ENCODE measurements at places on chromosomes 3 and 15.
A peak's percentile ranks its signal among the peaks of the same experiment; 100 is the strongest.

GRCh38 chr15:39159833-39160232 is 421.0 kb upstream of the THBS1 start:
- DNase-seq = no peak

- DNase-seq = no peak
Observed at GRCh38 chr3:86938416-86939105, 52.4 kb downstream of the VGLL3 start.

- DNase-seq = no peak
Observed at GRCh38 chr3:139248593-139249255, 95.1 kb upstream of the MRPS22 start.

- no peak for DNase-seq
Observed at GRCh38 chr3:53022647-53023046, 23.2 kb downstream of the SFMBT1 start.

DNA sequence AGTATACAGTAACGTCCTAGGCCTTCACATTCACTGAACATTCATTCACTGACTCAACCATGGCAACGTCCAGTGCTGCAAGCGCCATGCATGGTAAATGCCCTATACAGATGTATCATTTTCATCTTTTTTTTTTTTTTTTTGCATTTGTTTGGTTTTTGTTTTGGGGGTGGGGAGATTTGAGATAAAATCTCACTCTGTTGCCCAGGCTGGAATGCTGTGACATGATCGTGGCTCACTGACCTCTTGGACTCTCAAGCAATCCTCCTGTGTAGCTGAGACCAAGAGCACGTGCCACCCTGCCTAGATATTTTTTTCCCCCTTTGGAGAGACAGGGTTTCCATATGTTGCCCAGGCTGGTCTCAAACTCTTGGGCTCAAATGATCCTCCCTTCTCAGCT is 37.4 kb downstream of the SUSD5 start:
- no peak for DNase-seq

DNA sequence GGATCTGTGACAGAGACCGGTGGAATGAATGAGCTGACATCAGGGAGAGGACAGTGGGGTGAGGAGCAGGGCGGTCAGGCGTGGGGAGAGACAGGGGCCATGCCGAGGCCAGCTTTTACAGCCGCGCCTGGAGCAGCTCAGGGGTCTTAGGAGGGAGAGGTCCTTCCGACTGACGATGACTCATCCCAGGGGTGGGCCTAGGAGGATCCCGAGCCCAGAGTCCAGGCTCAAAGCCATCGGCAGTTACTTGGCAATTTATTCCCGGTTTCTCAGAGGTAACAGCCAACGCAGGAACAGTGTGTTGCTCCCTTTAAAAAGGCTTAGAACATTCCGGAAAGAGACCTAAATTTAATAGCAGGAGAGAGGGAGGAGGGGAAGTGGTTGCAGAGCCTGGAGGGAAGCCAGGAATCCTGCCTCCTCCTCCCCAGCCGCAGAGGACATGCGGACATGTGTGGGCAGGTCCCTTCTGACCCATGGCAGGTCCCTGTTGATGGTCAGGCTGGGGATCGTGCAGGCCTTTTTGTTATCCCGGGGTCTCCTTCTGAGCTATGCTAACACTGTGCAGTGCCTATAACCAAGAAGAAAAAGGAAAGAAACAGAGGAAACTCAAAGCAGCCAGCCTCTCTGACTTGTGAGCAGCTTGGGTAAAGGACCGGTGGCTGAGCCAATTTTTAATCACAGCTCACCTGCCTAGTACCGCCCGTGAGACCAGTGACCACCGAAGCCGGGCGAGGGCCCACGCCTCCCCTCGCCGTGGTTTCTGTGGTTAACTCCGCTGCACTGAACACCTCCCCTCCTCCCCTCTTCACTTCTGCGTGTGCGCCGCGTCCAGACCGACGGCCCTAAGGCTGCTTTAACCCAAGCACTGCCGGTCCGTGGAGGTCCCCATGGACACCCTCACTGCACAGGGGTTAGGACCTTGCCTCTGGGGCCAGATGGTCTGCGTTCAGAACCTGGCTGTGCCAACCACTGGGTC is 392.4 kb upstream of the PROK2 start:
- no peak for DNase-seq

DNA sequence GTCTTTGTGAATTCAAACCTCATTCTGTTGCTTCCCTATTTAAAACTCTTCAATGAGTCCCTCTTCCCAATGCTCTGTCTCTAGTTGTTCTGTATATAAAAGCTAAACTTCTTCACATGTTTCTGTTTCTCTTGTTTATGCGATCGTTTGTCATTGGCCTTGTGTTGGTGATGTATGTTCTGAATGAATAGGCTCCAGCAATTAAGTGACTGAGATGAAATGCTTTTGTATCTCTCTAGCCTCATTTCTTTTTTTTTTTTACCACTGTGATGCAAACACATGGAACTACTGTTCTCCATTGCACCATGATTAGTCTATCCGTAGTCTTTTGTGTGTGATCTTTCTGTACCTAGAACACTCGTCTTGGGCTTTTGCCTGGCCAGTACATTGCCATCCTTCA is 380.5 kb upstream of the TPRG1 start:
- no peak for DNase-seq

DNA sequence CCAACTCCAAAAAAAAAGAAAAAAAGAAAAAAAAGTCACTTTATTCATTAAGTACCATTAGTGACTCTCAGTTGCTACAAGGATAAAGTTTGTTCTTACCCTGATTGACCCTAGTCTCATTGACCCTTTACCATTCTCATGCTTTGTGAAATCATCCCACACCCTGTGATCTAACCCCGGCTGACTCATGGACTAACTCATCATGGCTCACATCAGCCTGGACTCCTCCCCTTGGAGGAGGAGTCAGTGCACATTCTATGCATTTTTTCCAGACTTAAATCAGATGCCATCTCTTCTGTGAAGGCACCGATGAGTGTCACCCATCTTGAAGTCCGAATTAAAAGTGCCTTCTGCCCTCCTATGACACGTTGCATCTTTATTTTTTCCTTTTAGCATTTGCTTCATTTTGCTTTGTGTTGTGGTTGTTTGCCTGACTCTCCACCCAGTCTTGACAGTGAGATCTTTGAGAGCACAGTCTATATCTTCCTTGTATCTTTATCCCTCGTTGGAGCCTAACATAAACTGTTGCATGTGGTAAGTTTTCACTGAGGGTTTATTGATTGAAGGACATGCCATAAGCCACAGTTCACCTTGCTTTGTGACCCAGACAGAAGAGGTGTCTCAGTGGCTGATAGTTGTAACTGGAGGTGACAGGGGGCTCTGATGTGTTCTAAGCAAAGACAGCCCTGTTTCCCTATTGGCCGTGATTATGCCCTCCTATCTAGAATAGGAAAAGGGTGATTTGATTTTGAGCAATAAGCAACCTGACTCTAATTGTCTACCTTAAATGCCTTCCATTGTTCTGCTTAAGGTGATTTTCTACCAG is 72.1 kb downstream of the IL1RAP start:
- DNase-seq = no peak

GRCh38 chr15:79609506-79609905 is 177.4 kb downstream of the MINAR1 start:
- DNase-seq = no peak

DNA sequence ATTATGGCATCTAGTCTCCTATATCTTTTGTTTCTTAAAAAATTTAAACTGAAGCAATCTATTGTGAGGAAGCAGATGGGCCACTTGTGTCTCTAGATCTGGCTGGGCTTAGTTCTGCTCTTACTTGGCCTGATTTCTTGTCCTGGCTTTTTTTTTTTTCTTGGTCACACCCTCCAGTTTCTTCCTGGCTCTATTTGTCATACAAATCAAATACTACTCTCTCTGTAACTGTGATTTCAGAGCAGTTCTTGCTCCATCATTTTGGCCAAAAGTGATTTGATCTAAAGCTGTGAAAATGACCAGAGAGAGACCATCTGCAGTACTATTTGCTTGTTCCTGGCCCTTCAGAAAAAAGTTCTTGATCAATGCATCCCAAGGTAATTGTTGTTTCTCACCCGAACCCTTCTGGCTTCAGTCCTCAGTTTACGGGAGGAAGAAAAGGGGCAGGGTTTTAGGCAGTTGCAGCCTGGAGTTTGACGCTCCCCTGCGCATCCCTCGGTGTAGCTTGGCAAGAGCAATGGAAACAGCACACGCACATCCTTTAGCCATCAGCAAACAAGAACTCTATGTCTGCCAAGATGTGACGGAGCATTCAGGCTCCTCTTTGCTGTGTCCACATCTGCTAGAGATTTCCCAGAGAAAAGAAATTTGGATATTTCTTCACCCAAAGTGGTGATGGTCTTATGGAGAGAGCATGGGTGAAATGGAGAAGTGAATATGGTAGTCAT is 31.6 kb downstream of the CHST2 start:
- DNase-seq = no peak

GRCh38 chr15:89338036-89338435 is 3.4 kb upstream of the POLG start:
- no peak for DNase-seq

DNA sequence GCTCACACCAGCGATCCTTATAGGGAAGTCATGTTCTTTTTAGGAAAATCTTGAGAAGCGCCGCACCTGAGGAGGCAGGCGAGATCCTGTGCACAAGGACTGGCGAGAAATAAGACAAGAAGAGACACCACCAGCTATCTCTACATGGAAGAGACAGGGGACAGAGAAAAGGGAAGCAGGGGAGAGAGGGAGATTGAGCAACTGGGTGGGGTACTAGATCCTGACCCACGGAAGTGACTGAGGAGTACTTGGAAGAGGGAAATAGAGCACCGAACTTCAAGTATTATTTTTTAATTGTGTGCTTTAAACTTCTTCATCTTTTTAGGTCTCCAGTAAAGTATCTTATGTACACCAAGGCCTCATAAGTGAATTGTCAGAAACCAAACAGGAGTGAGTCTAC is 742.0 kb upstream of the LMCD1 start:
- no peak for DNase-seq

GRCh38 chr3:16079519-16079918 is 95.0 kb upstream of the GALNT15 start:
- DNase-seq = no peak

GRCh38 chr3:21531909-21532308 is 219.1 kb downstream of the ZNF385D start:
- DNase-seq = no peak

- DNase-seq = no peak
Observed at GRCh38 chr3:8103954-8104353, 397.7 kb upstream of the LMCD1 start.

GRCh38 chr3:12659316-12660015 is 4.5 kb downstream of the RAF1 start:
- no peak for DNase-seq

DNA sequence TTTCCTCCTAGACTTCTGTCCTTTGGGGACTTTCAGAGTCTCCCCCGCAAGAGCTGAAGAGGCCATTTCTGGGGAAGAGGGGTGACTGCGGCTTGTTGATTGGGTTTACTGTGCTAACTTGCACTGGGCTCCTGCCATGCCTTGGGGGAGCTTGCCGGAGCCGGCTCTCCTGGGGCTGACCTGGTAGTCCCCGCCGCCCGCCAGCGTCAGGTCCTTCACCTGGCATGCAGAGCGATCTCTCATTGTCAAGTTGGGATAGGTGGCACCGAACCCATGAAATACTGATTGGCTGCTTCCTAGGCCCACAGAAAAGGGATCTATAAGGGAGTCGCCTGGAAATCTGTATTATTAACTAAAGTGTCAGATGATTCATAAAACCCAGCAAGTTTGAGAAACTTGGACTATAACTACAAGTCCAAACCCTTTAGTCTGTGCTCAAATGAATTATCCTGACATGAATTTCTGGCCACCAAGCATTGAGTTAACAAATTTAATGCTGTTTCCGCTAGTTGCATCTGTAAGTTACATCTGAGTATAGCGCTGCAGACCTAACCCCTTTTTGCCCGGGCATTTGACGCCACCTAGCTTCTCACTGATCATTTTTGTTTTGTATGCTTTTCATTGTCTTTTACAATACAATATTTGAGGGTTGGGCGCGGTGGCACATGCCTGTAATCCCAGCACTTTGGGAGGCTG is 607 bp upstream of the IMP3 start:
- DNase-seq = peak; percentile 19

GRCh38 chr3:179196700-179197099 is 48.5 kb downstream of the PIK3CA start:
- no peak for DNase-seq

DNA sequence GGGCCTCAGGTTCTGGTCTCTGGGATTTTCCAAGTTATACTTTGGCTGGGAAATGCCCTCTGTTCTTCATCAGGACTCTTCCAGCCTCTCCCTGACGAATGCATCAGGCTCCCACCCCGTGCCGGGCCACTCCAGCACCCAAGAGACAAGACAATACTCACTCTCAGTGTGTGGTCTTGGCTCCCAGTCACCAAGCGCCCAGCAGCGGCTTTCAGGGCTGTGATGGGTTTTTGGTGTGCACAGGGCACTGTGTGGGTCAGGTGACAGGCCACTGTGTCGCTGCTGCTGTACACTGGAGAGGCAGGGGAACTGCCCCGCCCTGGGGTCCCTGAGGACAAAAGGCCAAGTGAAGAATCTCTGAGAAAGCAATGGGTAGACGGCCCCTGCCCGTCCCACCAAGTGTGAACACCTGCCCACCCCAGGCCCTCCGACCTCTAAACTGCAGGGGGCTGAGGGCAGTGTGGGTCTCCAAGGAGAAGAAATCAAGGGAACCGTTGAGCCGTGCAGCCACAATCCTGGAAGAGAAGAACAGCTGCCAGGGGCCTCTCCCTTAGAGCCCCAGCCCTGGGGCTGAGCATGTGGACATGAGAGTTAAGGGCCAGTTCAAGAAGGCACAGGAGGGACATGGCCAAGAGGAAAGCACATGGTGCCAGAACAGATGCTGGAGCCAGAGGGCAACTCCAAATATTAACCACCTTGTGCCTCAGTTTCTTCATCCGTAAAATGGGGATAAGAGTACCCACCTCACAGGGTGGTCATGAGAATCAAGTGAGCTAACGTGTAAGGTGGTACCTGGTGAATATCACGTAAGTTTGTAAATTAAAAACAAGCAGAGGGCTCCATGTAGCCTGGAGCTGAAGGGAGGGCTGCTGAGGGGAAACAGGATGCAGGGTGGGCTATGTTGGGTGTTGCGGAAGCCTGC is 34.1 kb downstream of the PTPN23 start:
- DNase-seq = no peak

DNA sequence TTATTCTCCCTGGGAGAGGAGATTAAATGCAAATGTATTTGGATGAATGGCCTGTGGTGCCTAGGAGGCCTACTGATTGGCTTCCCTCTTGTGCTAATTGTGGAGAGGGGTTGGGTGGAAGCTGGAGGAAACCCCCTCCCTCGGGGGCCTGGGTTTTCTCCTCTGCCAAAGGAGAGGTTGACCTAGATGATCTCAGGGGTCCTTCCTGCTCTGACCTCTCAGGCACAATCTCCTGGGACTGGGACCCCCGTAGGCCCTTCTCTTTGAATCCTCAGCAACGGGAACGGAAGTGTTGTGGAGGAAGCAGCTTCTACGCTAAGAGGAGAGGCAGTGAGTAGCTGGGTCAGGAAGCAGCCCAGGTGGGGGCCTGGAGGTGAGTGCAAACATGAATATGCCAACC is 40.5 kb upstream of the MAGEF1 start:
- no peak for DNase-seq
